ENCODE measurements at places on chromosomes 6 and 20.

- no peak for DNase-seq
These were observed 9.2 kb downstream of the CEP57L1 start for GRCh38 chr6:109104512-109104911.

- no peak for DNase-seq
These were observed 61.1 kb downstream of the ZBTB2 start for GRCh38 chr6:151330130-151330696.

- no peak for DNase-seq
These were observed 2.0 kb downstream of the ATXN1 start for GRCh38 chr6:16759181-16759645.

GRCh38 chr6:143807103-143807772 lies 35.9 kb upstream of the LTV1 start:
- DNase-seq, result no peak

DNA sequence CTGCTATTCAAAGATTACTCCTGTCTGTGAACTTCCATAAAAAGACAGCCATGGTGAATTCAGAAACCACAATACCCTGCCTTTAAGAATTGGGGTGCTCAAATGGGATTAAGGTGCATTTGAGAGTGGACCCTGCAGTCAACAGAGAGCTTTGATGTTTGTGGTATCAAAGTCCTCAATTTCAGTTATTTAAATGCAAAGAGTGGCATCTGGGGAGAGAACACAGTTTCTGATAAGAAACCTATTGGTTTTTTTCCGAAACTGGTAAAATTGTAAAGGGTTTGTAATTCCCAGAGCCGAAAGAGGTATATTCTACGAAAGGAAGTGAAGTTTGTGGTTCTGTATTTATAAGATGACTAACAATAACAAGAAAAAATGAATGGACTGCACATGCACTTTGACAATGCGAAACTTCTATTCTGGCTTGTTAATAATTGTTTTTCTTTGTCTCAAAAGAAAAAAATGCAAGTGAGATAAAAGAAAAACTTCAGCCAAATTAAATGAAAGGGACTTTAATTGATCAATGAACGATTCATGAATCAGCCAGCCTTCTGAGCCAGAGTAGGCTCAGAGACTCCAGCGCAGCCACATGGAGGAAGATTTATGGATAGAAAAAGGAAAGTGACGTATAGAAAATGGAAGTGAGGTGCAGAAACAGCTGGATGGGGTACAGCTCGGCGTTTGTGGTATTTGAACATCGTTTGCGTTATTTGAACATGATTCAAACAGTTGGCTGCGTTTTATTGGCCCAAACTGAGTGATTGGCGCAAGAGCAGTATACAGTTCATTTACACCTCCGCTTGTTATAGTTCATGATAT lies 70.5 kb upstream of the DUSP22 start:
- no peak for DNase-seq

GRCh38 chr6:101956961-101957360 lies 563.5 kb downstream of the GRIK2 start:
- DNase-seq, result no peak
